Activated gamma-delta T cell (primary cell): ENCODE measurements at places on chromosomes 7 and 10.

- no peak for DNase-seq
Observed at GRCh38 chr10:692682-693351, 3.3 kb upstream of the DIP2C start.

DNA sequence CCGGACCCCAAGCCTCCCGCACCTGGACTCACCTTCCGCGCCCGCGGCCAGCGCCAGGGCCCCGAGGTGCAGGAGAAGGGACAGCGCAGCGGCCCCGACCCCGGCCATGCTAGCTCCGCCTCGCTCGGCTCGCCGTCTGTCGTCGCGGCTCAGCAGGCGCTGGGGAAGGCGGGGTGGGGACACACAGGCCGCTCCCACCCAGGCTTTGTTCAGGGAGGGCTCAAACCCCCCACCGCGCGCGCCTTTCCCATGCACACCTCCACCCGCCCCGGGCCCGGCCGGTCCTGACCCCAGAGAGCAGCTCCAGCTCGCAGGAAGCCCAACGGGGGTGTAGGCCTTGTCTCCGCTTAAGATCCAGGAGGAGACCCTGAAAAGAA lies at the start of gene KCP:
KCP (minus strand) TSS at position 141 of the 377 bp plus-strand sequence; CDS start at position 108, 33 bp downstream.
- no peak for DNase-seq

GRCh38 chr10:113091920-113092319 lies 141.9 kb downstream of the TCF7L2 start:
- DNase-seq, result no peak

DNA sequence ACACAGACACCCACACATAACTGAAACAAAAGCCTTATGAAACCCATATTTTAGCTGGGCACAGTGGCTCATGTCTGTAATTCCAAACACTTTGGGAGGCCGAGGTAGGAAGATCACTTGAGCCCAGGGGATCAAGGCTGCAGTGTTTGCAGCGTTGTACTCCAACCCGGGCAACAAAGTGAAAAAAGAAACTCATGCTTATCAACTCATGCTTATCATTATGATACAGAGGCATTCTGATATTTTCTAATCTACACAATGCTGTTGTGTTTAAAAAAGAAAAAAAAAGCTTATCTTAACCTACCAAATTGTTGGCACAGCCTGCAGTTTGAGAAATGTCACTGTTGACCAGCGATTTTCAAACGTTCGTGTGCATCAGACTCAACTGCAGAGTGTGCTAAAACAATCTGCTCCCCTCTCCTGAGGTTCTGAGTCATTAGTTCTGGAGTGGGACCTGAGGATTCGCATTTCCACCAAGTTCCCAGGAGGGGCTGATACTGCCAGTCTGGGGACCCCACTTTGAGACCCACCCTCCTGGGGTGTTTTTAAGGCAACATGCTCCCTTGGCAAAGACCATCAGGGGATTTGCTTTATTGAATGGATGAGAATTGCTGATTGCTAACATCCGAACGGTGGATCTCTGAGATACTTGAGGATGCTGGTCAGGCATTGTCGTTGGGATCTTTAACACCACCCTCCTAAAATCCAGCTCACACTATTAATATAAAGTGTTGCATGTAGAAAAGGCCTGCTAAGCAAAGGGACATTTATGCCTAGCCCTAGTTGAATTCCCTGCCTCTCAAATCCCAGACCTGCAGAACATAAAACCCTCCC lies 16.2 kb downstream of the CHST3 start:
- no peak for DNase-seq

- no peak for DNase-seq
Observed at GRCh38 chr7:102942868-102943267, 30.1 kb downstream of the LRRC17 start.

- DNase-seq, result no peak
Observed at GRCh38 chr7:26317211-26317610, 25.5 kb downstream of the SNX10 start.

DNA sequence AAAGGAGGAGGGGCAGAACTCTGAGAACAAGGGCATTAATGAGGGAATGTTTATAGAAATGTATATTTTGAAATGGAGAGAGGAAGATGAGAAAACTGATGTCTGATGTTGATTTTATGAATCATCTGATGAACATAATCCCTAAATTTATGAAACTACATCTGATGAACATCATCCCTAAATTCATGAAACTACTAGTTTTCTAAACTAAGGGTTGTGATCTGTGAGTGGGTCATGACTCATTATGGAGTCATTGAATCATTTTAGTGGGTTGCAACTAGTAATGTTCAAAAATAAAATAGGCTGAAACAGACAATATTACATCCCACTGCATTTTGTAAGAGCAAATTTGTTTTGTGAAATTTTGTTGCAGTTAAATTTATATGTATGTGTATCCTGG lies 442.6 kb upstream of the TEX47 start:
- DNase-seq, result no peak

- no peak for DNase-seq
Observed at GRCh38 chr7:3520206-3520605, 219.2 kb downstream of the SDK1 start.

DNA sequence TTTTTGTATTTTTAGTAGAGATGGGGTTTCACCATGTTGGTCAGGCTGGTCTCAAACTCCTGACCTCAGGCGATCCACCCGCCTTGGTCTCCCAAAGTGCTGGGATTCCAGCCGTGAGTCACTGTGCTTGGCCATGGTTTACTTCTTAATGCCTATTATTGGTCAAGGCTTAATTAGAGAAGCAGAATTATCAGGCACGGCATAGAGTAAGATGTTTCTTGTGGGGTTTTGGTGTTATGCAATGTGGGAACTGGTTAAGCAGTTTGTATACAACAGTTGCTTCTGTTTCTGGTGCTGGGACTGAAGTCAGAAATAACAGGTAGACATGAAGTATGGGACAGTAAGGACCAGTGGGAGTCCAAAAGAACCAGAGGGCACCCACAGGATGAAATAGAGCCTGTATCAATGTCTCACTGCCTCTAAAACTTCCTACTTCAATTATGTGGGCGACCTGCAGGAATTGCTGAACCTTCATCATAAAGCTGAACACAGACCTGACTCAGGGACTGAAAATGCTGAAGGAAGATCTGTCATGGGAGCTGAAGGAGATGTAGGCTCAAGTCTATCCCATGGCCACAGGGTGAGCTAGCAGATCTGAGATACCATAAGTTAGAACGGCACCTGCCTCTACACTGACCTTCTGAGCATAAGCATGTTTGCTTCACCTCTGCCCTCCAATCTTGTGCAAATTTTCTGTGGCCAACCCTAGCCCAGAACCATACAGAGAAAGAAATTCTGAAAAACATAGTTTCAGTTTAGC lies 38.3 kb upstream of the VCL start:
- DNase-seq, result no peak

DNA sequence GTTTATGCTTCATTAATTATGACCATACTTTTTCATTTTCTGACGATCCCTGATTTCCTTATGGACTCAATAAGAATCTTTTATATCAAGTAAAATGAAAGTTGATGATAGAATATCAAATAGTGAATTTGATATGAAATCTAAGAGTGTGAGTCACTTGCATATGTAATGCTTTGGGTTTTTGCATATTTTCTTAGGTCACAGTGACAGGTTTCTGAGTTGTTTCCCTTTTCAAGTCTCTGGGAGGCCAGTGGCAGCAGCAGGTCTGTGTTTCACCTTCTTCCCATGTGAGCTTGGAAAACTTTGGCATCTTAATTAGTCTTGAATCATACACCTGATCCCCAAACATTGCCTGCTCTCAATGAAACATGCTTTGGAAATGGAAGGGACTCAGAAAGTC lies 34.7 kb upstream of the GJD4 start:
- DNase-seq, result no peak

- no peak for DNase-seq
Observed at GRCh38 chr10:42962902-42963231, 114.0 kb upstream of the RET start.

DNA sequence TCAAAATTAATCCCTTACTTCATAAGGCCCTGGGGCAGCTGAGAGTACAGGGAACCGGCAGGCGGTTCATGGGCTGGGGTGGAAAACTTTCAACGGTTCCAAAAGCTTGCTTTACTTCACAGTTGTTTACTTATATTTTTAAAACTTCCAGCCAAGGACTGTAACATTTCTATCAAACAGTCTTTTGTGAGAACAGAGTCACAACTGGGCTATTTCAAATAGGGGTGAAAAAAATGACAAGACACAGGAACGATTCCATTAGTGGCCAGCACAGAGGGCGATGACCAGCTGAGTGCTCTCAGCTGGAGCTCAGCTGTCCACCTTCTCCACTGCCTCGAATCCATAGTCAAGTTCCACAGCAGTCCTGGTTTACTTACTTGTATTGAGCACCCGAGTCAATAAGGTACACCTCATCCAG lies 48.2 kb downstream of the XPNPEP1 start:
- no peak for DNase-seq

GRCh38 chr10:83272666-83273434 lies 866.5 kb upstream of the GHITM start:
- DNase-seq, result no peak
